ENCODE measurements at places on chromosomes 7 and 10.

DNA sequence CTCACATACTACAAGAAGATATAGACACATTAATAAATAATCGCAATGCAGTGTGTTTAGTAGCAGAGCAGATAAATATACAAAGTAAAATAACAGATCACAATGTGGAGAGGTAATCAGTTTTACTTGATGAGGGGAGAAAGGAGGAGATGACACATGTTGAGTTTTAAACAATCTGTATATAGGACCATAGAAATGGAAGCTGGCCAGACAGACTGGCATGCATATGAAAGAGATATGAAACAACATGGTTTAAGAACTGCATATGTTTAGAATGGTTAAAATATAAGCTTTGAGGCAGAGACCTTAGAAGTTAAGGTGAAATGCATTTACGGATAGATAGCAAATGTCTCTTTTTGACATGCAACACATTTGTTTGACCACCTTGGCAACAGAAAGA lies 19.8 kb upstream of the CCDC7 start:
- DNase-seq, result no peak

DNA sequence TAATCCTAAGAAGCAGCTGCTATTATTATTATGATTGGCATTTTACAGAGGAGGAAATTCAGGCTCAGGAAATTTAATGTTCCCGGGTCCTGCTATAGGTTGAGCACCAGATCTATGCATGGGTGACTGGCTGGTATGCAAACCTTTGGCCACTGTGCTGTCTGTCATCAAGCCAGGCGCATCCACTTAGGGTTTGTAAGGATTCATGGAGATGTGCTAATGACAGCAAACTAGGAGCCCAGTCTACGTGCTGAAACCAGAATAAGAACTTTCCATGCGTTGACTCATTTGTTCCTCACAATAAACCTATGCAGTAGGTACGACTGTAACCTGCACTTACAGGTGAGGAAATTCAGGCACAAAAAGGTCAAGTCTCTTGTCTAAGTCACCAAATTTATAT lies 64.5 kb upstream of the ZMIZ1 start:
- peak; percentile 12 for DNase-seq

GRCh38 chr10:5364374-5364773 lies 392 bp upstream of the UCN3 start:
- no peak for DNase-seq

- no peak for DNase-seq
Measured at GRCh38 chr7:83702446-83702845, 53.5 kb upstream of the SEMA3E start.

- no peak for DNase-seq
Measured at GRCh38 chr7:34156336-34156735, 251.0 kb downstream of the BMPER start.

- DNase-seq, result no peak
Measured at GRCh38 chr7:138865843-138866242, 67.8 kb upstream of the ATP6V0A4 start.

DNA sequence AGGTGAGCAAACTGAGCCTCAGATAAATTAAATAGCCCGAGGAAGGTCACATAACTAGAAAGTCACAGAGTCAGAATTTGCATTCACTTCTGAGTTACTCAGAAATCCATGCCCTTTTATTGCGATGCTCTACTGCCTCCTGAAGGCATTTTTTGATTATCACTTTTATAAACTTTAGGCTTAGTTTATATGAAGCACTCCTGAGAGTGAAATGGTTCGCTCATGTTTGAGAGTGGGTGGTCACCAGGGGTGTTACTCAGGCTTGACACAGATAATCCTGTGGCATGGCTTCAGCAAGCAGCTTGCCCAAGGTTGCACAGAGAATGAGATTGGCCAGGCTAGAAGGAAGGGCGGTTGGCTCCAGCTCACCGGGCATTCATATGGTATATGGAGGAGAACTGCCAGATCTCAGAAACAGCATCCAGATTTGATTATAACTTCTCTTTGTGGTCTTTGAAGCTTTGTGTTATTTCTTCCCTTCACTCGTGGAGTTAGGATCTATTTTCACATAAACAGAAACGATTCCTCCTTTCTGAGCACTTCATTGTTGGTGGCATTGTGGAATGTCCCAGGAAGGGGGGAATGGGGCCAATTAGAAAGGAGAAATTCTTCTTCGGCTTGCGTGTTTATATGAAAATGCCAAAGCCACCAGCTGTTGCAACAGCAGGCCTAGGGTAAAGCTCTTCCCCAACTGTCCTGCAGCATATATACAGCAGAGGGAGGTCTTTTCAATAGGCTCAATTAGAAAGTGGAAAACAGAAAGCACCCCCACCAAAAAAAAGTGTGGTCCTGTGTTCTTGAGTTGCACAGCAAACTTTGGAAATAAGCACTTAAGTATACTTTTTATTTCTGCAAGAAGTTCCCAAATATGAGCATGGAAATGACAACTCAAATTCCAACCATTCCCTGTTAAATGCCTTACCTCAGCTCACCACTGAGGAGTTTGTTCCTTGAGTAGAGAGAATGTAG lies 628.8 kb downstream of the SUGCT start:
- no peak for DNase-seq

- DNase-seq, result no peak
Measured at GRCh38 chr10:22606164-22606614, 108.2 kb downstream of the PIP4K2A start.

DNA sequence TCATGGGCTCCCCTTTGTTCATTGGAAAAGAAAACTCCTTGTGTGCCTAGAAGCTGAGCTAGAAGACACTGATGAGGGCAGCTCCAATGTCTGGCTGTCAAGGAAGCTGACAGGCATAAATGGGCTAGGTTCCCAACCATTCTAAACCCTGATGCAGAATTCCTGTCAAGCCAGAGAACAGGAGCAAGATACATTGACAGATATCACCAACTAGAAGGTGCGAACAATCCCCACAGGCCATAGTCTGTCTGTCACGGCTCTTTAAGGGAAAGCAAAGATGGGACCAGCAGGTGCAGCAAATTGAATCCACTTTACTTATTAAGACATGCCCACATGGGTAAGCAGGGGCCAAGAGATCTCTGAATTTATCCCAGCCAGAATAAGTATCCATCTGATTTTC lies 617.9 kb upstream of the POT1 start:
- no peak for DNase-seq

DNA sequence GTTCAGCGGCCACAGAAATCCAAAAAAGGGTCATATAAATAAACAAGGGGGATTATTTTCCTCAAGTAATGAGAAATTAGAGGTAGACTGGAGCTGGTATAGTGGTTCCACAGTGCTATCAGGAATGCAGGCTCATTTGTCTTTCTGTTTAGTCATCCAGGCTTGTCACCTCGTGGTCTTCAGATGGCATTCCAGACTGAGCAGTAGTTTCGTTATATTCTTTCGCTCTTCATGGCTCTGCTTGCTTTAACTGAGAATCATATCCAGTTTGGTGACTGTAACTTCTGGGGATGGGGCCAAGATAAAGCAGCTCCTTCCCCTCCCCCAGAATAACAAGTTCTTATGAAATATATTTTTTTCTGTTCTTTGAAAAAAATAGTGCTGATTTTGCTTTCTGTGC lies 9.5 kb downstream of the ANKIB1 start:
- DNase-seq, result no peak

GRCh38 chr7:130887182-130887956 lies 153.4 kb upstream of the KLF14 start:
- no peak for DNase-seq

DNA sequence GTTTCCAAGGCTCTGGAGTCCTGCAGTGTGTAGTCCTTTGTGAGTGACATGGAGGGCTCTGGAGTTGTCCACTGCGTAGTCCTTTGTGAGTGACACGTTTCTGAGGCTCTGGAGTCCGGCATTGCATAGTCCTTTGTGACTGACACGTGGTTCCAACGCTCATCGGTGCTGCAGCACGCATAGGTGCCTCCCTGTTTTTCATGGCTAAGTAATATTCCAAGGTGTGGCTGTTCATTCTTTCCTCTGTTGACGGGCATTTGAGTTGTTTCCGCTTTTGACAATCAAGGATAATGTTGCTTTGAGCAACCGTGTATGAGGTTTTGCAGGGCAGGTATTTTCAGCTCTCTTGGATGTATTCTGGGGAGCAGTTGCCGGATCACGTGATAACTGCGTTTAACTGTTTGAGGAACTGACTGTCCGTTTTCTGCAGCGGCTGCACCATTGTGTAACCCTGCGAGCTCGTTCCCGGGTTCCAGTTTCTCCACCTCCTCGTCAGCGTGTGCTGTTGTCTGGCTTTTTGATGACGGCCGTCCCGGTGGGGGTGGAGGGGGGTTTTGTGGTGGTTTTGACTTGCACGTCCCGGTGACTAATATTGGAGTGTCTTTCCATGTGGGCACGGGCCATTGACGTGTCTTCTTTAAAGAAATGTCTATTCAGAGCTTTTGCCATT lies 21.1 kb downstream of the FAM20C start:
- no peak for DNase-seq

DNA sequence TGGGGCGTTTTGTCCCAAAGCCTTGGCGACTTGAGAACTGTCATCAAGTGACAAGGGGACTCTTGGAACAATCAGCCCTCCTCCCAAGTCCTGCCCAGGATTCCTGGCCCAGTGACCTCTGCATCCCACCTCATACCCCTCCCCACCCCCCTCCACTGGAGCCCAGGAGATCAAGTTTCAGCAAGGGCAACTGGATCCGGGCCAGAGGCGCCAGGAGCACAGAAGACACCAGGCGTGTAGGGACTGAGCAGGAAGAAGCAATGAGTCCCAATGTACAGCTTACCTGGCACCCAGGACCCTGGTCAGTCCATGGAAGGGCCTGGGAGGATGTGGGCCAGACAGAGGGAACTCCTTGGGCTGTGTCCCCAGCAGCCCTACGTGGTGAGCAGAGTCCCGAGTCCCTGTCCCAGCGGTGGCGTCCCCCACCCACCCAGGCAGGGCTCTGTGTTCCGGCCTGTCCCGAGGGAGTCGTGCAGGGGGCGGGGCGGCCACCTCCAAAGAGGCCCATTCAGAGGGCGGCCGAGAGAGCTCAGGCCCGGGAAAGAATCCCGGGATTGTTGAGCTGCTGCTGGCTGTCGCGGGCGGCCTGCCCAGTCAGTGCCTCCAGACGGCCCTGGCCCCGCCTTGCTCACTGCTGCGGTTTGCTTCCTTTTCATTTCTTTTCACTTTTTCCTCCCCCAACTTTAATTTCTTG lies 254.1 kb downstream of the TNS3 start:
- DNase-seq, result peak; percentile 41

GRCh38 chr7:1884583-1885350 lies 214.7 kb downstream of the ELFN1 start:
- no peak for DNase-seq

DNA sequence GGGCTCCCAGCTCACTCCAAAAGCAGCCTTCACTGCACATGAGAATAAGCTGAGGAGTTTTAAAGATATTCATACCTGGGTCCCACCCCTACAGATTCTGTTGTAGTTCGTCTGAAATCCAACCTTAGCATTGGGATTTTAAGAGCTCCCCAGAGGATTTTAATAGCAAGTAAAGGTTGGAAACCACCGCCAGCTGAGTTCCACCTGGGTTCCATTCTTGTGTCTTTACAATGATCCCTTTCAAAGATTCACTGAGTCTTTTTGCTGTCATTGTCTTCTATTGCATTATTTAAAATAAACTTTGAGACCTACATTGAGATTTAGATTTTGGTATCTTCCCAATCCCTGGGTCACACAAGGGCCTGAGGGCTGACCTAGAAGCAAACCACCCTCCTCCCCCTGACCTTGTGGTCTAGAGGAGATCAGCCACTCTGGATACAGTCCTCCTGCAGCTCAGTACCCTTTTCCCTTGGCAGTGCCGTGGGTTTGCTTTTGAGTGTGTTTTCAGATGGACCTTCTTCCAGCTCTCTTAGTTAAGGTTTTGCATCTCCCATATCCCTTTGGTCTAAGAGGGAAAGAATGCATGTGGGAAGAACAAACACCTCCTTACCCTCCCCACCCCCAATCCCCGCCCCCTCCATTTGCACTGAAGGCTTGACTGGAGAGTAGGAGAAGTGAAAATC lies 22.6 kb upstream of the SIRT1 start:
- DNase-seq, result peak; percentile 14

GRCh38 chr7:49001610-49002033 lies 77.3 kb downstream of the CDC14C start:
- no peak for DNase-seq

DNA sequence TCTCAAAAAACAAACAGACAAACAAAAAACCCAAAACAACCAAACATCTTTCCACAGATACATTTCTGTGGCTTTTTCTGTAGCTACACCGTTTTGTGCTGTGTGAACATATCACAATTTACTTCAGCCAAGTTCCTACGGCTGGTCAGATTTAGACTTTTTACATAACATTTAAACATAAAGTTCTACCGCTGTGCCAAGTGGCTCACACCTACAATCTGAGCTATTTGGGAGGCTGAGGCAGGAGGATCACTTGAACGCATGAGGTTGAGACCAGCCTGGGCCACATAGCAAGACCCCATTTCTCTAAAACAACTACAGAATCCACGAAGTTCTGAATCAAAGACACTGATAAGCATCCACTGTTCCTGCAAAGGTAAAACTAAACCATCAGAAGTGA lies 30.3 kb downstream of the DAGLB start:
- DNase-seq, result no peak

GRCh38 chr7:151372612-151373265 lies 31.1 kb downstream of the NUB1 start:
- no peak for DNase-seq

GRCh38 chr10:74987339-74988053 lies 124.0 kb upstream of the SAMD8 start:
- DNase-seq, result no peak

DNA sequence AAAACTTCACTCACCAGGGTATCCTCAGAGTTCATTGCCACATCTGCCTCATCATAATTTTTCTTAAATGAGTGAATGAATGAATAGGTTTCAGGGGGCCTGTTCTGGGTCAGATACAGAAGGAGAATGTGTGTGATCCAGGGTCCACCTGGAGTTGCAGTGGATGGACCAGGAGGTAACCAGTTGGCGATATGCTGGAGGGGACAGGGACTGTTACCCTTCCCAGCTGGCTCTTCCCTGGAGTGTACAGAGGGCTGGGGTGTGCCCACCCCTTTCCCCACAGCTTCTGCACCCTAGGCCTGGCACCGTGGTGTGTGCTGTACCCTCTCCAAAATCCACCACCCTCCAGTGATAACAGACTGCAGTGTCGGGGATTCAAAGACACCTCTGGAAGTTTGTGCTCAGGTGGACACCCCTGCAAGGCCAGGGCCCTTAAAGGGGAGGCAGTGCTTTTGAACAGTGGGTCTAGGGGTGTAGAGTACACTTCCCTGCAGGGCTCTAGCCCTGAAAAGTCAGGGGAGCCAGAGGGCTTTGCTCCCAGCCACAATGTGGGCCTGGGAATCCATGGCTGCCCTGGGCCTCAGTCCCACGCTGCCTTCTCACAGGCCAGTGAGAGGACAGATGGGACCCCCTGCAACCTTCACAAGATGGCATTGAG lies 134.4 kb upstream of the UNC5B start:
- DNase-seq, result no peak

- DNase-seq, result peak; percentile 68
Measured at GRCh38 chr7:95687759-95688343, 84.5 kb upstream of the DYNC1I1 start.

- no peak for DNase-seq
Measured at GRCh38 chr7:158650821-158651225, 53.8 kb downstream of the NCAPG2 start.

GRCh38 chr10:69838853-69839252 lies 37.1 kb downstream of the COL13A1 start:
- DNase-seq, result no peak
